ENCODE measurements at places on chromosomes 6 and 20. TPM values are rescaled to one million over a fixed set of nuclear protein-coding genes. Genes with fewer than 3 reads are reported as not detected.
A peak's percentile ranks its signal among the peaks of the same experiment; 100 is the strongest.

- no peak for DNase-seq
Observed at GRCh38 chr20:60669211-60669610, 582.9 kb upstream of the CDH4 start.

DNA sequence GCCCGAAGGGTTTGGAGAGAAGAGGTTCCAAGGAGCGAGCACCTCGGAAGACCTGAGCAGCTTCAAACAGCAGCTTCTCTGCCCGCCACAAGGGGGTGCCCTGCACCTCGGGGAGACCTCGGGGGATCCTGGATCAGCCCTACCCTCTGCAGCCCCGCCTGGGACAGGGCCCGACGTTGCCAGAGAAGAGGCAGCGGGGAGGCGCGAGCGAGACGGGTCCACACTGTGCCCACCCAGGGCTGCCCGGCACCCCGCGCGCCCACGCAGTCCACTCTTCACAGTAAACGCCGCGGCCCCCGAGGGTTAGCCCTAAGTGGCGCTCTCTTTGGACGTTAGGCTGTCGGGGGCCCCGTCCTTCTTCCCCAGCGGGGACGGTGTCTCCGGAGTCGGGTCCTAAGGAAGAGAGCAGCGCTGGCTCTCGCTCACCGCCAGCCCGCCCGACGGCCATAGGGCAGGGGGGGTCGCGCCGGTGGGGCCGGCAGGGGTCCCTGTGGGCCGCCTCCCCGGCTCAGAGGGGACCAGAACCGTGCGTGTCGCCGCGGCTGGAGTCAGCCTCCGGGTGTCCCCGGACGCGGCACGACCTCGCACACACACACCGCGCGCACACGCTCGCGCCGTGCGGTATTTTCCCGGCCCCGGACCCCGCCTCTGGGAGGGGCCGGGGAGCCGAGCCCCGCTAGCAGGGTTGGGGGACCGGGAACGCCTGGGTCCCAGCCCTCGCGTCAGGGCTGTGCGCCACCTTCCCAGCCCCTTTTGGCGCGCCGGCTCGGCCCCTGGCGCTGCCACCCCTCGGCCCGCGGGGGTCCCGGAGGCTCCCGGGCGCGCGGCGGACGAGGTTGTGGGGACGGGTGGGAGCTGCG, 929 bp downstream of the CDH22 start:
- DNase-seq, result no peak

DNA sequence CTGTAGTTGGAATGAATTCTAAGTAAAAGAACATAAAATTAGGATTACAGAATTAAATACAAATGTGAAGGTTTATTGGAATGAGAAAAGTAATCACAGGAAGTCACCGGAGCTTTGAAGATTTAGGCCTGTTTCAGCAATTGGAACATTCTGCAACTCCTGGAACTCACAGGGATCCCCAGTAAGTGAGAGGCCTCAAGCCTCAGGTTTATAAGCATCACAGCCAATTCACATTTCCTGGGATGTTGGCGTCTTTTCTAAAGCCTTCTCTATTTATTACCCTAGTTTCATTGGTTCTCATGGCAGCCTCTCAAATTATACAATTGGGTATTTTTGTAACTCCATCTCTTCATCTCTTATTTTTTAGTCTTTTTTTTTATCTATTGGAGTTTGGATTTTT, 90.4 kb upstream of the HIVEP1 start:
- no peak for DNase-seq

DNA sequence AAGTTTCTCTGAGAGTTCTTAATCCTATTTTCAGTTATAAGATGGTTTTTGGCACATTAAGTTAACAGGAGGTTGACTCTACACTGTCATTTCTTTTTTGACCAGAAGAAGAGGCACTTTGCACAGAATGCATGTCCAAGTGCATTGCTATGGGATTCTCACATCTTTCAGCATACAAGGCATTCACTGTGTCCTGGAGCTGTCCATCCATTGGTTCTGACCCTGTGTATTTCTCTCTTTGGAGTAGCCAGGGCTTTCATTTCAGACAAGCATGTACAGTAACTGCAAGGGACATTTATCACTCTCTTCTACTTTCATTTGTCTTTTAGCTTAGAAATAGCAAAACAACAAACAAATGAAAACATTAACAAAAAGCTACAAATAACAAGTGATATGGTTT, 275.1 kb upstream of the IMPG1 start:
- DNase-seq, result no peak

- no peak for DNase-seq
Observed at GRCh38 chr6:170208182-170208601, 82.7 kb downstream of the DLL1 start.

DNA sequence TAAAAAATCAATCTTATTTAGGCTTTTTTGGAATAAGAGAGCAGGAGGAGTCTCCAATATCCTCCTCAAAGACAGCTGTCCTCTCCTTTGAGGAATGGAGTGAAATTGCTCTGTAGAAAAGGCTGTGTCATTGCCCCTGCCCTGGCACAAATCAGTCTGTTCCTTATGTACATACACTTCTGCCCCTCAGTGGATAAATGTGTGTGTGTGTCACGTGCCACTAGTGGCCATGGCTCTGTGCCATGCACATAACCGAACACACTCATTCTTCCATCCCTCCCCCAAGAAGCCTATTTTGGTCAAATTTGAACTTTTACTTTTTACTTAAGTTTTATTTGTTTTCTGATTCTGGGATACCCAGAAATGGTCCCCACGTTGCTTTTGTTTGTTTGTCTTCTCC, 49.2 kb downstream of the ANKS1A start:
- DNase-seq, result no peak

DNA sequence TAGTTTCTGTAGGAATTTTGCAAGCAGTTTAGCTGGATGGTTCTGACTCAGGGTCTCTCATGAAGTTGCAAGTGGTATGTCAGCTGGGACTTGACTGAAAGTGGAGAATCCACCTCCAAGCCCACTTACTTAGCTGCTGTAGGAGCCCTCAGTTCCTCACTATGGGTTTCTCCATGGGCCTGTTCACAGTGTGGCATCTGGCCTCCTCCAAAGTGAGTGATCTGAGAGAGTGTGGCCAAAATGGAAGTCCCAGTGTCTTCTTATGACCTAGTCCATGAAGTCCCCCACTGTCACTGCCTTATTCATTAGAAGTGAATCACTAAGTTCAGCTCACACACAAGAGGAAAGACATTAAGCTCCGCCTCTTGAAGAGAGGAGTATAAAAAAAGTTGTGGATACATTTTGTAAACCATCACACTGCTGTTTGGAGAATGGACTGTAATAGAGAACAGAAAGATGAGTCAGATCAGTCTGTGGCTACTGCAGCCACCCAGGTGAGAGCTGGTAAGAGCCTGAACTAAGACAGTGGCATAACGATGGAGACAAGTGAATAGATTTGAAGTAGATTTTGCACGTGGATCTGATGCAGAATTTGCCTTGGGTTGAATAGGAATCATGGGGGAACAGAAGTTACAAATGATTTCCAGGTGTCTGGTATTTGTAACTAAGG, 4.9 kb upstream of the NELFCD start:
- DNase-seq, result no peak

GRCh38 chr6:25874822-25875562, 949 bp upstream of the SLC17A3 start:
- DNase-seq, result no peak

DNA sequence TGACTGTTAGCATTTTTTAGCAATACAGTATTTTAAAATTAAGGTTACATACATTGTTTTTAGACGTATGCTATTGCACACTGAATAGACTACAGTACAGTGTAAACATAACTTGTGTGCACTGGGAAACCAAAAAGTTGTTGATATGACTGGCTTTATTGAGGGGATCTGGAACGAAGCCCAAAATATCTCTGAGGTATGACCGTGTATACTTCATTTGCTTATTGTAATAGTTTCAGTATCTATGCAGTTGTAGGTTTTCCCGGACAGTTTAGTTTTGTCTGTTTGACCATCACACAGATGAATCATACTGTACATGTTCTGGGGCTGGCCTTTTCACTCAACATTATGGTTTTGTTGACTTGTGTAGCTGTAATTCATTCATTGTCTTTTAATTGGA, 6.9 kb upstream of the ZBTB12 start:
- peak; percentile 68 for DNase-seq

- DNase-seq, result no peak
Observed at GRCh38 chr6:138970159-138970558, 17.9 kb downstream of the REPS1 start.

- no peak for DNase-seq
Observed at GRCh38 chr20:44017905-44018258, 103.2 kb downstream of the TOX2 start.

DNA sequence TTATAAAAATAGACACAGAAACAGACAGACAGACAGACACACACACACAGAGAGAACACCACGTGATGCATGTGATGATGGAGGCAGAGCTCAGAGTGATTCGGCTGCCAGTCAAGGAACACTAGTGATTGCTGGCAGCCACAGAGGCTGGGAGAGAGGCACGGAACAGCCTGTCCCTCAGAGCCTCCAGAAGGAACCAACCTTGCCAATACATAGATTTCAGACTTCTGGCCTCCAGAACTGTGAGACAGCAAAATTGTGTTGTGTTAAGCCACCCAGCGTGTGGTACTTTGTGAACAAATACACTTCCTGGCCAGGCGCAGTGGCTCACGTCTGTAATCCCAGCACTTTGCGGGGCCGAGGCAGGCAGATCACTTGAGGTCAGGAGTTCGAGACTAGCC, 9.5 kb upstream of the PARD6B start:
- DNase-seq, result no peak

GRCh38 chr6:127103482-127103881, 15.0 kb upstream of the RSPO3 start:
- DNase-seq, result no peak

- peak; percentile 34 for DNase-seq
Observed at GRCh38 chr6:149938571-149939355, 3.1 kb upstream of the ULBP2 start.

- DNase-seq, result no peak
Observed at GRCh38 chr6:110537208-110538123, 61.1 kb upstream of the SLC22A16 start.

DNA sequence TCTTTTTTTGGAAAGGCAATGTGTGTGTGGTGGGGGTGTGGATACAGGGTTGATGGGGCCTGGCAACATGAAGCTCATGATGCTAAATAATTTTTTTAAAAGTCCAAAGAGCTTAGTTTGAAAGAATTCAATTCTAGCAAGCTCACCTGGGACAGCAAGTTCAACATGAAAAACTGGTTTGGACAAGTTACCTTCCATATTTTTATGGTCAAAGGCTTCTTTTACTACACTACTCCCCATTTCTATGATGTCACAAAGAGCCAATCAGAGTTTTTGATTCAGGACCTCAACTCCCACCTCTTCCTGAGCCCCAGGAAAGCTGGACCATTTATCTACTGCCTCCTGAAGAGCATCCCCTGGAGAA, 66.1 kb upstream of the CTNNBL1 start:
- DNase-seq, result no peak

- DNase-seq, result no peak
Observed at GRCh38 chr20:50470264-50470858, 39.8 kb upstream of the PTPN1 start.

DNA sequence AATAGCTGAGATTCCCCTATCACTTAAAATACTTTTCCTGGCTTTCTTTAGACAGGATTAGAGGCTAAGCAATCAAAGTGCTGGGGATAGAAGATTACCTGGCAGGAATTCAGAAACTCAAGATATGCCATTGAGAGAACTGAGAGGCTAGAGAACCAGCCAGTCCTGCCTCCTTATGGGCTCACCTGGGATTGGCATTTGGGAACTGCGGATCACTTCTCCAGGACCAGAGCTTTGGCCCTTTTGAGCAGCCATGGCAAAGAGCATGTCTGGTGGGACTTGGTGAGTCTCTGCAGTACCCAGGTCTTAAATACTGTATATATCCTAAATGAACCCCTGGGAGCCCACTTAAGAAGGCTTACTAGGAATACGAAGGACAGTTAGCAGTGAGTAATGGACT, 399.1 kb downstream of the BTBD3 start:
- DNase-seq, result no peak

GRCh38 chr20:2624190-2624589, 28.2 kb upstream of the NOP56 start:
- no peak for DNase-seq

- no peak for DNase-seq
Observed at GRCh38 chr6:32868257-32868788, 14.3 kb downstream of the PSMB9 start.

- DNase-seq, result no peak
Observed at GRCh38 chr6:106658469-106658868, 29.1 kb downstream of the QRSL1 start.

DNA sequence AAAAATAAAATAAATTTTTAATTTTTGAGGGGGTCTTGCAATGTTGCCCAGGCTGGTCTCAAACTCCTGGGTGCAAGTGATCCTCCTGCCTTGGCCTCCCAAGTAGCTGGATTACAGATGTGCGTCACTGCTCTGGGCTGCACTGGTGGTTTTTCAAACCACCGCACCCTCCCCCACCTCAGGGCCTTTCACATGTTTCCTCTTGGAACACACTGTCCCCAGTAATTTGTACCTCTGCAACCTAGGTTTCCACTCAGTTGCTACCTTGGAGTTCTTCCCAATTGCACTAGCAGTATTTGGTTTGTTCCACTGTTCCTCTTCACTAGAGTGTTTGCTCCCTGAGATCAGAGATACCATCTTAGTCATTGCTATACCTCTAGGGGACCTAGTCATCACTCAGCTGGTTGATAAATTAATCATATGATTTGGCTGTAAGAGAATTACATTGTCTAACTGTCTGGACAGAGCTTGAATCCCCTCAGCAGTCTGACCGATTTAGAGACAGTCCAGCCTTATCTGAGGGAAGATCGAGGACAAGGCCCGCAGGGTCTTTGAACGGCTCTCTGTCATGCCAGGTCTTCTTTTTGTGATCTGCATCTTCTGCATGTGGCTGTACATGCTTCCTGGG, 32.0 kb downstream of the CEP43 start:
- no peak for DNase-seq

GRCh38 chr6:111686249-111686931, 80.7 kb upstream of the TRAF3IP2 start:
- no peak for DNase-seq

- no peak for DNase-seq
Observed at GRCh38 chr6:149964308-149965193, 808 bp downstream of the ULBP1 start.

DNA sequence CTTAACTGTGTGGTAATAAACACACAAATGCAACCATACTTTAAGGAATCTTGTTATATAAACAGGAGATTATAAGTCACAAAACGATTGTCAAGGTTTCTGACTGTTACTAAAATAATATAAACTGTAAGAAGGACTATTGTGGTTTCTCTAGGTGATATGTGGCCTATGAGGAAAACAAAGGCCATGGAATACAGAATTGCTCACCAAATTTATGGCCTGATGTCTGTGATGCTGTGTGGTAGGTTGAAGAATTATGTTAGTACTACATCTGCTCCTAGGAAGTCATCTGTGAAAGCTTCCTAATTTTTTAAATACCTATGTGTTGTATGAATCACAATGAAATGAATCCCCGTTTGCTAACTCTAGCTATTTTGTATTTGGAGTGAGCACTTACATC, 875.4 kb upstream of the MAP3K7 start:
- DNase-seq, result no peak

GRCh38 chr6:98014442-98015201, 731.6 kb upstream of the MMS22L start:
- DNase-seq, result no peak

GRCh38 chr20:40073535-40074111, 615.4 kb downstream of the MAFB start:
- DNase-seq, result no peak

GRCh38 chr20:48703107-48703506, 124.7 kb downstream of the PREX1 start:
- DNase-seq, result no peak

The RAD21L1 gene
- total RNA-seq, result not detected

The TBXT gene
- not detected for total RNA-seq

The NFATC2 gene
- total RNA-seq, result 20.0 TPM

The LPA gene
- total RNA-seq, result 2.8 TPM

The HLA-DQB1 gene
- 119 TPM for total RNA-seq

The TRIM40 gene
- not detected for total RNA-seq

The CRISP3 gene
- total RNA-seq, result not detected

The HDGFL1 gene
- 1.1 TPM for total RNA-seq

The MDFI gene
- total RNA-seq, result not detected

The CDSN gene
- not detected for total RNA-seq
